ENCODE measurements at places on chromosomes 3 and 15.

DNA sequence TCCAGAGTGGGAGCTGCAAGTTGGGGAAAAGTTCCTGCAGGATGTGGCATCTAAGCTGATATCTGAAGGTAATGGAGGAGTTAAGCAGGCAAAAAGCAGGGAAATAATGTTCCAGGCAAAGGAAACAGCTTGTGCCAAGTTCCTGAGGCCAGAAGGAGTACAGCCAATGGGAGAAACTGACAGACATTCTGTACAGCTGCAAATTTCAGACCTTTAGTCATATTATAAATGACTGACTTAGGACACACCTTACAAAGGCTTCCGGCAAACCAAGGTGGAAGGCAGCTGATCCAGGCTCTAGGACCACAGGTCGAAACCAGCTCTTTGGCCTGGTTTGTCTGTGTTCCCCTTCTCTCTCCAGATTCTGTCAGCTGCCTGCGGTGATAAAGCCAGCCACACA lies 9.3 kb downstream of the WWTR1 start:
- no peak for DNase-seq

DNA sequence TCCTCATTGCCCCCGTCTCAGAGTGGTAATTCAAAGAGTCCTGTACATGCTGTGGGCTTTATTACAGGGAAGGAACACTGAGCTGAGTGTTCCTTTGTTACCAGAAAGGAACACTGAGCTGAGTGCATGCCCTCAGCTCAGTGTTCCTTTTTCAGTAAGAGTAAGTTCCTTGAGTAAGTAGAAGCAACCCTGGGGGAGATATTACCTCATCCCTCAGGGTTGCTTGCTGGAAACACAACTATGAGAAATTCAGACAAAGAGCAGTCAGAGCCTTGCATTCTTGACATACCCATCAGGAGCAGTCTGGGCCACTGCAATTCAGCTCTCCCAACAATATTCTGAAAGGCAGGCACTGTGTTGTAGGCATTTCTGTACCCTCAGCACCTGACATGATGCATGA lies 17.0 kb downstream of the CHRM5 start:
- DNase-seq, result no peak

GRCh38 chr3:50278880-50279224 lies at the start of gene LSMEM2:
TSS of gene LSMEM2 (plus strand) at chr3:50279087. CDS start at chr3:50279114, 27 bp downstream.
- DNase-seq, result peak; percentile 18

- no peak for DNase-seq
Observed at GRCh38 chr3:188890572-188891270, 281.1 kb upstream of the TPRG1 start.

DNA sequence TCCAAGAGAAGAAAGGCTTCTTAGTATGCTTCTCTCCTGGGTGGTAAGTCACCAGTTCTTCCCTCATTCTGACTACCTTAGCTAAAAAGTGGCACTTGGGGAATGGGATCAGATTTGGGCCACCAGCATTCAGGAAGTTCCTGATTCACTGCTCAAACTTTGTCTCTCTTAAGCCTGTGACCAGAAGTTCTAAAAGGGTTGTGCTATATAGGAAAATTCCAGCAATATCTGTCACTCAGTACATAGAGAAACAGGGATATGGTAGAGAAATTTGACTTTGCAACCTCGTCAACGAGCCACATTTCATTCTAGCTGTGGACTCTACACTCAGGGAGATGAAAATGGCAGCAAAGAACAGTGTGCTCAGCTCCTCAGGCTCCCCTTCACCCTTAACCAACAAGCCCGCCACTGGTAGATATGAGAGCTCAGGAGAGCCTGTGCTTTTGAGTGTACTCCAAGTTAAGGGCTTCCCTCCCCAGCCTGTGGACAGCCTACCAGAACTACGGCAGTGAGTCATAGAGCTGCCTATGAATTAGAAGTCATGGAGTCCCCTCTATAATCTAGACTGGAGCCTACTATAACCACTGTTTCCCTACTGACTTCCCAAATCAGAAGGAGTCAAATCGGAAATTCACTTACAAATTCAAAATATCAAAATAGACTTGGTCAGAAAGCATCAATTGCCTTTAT lies 52.6 kb upstream of the MYO5C start:
- DNase-seq, result no peak

- DNase-seq, result no peak
Observed at GRCh38 chr3:112004187-112004586, 5.5 kb downstream of the TAGLN3 start.

DNA sequence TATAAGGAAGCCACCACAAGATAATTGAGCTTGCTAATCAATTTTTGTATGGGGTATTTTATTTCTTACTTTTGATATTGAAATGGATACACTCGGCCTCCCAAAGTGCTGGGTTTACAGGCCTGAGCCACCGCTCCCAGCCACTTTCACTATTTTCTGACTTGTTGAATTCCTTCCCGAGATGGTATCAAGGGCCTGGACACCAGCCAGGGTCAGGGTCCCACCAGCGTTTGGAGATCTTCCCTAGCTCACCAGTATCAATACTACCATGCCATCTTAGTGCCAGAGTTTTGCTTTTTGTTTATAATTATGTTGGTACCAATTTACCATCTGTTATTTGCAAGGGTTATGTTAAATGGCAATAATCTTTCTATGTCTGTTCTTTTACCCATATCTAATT lies 5.5 kb upstream of the SELENOT start:
- DNase-seq, result no peak

DNA sequence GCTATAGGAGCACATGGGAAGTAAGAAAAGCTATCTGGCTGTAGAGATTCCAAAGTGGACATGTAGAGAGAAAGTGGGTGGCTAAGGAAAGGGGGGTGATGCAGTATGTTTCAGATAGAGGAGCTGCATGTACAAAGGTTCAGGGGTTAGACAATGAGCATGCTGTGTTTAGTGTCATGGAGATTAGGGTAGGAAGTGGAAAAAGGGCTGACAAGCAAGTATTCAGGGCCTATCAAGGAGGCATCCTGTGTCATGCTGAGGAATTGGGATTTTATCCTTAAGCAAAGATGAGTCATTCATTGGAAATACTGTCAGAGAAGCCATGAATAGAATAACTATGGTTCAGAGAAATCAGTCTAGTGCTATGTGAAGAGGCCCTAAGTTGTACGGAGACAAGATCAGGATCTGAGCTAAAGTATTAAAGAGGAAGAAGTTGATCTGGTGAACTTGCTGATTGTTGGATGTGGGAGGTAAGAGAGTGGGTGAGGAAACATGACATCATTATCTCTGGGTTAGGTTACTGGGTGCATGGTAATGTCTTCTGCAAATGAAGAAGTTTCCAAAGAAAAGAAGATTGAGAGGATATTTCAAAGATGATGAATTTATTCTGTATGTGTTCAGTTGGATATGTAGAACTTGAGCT lies 176.7 kb upstream of the GOLIM4 start:
- DNase-seq, result no peak

DNA sequence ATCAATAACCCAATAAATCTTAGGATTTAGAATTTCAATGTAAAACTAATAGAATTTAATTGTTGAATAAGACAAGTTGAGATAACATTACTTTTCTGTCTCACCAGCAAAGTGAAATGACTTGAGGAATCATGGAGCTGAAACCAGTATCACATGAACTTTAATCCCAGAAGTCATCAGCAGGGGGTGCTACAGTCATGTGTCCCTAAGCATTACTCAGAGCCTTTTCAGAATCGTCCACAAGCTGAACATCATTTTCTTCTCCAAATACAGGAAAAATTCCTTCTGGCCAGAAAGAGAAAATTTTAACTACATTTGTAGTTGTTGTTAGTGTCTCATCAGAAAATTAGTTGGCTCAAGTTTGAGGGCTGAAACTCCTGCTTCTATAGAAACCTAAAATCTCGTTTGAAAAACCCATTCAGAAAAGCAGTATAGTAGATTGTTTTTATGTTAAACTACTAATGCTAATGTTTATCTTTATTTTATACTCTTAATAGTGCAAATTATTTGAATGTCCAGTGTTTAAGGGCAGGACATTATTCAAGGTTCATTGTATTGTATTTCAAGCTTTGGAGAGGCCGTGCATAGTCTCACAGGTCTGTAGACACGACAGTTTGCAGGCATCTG lies 384.1 kb downstream of the PLOD2 start:
- DNase-seq, result no peak

DNA sequence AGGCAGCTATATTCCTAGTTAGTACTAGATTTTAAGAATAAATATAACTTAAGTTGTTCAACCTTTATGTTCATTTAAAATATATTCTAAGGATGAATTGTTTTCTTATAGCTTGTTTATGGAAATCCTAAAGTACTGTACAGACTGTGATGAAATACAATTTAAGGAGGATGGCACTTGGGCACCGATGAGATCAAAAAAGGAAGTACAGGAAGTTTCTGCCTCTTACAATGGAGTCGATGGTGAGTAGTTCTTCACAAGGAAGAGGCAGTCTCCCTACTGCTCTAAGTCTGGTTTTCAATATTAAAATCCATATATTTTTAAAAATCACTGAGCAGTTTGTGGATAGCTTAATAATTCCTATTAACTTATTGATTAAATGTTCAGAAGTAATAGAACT lies 29.6 kb downstream of the CALML4 start:
- no peak for DNase-seq

- no peak for DNase-seq
Observed at GRCh38 chr15:86347245-86347644, 267.6 kb downstream of the AGBL1 start.

DNA sequence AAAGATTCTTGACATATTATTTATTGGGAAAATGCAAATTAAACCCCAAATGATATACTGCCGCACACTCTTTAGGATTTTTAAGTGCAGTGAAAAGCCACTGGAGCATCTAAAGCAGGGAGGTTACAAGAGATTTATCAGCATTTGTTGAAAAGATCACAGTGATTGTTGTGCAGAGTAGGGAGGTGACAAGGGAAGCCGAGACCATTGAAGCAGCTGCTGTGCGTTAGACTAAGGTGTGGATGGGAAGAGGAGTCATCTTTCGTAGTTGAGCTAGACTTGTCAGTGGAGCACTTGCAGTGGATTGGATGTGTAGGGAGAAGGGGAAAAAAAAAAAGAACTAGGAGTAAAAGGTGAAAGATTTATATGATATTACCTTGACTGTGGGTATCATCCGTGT lies 854.6 kb downstream of the NTRK3 start:
- DNase-seq, result no peak

DNA sequence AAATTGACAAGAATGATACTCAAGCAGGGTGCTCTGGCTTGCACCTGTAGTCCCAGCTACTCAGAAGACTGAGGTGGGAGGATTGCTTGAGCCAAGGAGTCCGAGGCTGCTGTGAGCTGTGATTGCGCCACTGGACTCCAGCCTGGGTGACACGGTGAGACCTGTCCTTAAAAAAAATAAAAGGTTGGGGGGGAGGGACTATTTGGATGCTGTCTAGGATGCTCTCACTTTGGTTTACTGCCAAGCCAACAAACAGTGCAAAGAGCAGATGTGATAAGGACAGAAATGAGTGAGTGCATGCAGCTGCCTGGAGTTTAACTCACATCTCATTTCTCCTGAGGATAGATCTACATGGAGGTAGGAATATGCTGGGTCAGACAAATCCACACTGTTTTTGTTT lies 130.0 kb downstream of the FRMD4B start:
- DNase-seq, result no peak

DNA sequence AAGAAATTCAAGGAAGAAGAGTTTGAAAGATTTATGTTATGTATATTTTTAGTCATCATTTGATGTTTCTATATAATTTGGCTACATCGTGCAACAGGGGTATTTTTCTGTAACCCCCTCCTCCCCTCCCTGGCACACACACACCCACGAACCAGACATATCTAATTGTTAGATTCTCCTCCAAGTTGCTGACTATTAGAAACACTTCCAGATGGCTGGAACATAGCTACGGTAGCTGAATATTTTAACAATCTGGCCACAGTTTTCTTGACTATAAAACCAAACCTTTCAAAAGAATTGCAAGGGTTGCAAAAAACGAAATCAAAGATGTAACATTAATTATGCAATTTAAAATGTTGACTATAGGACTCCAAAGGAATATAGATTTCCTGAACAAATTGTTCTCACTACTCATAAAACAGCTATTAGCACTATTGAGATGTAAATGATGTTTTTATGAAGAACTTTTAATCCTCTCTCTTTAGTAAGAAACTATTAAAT lies 154.4 kb downstream of the CHL1 start:
- no peak for DNase-seq

DNA sequence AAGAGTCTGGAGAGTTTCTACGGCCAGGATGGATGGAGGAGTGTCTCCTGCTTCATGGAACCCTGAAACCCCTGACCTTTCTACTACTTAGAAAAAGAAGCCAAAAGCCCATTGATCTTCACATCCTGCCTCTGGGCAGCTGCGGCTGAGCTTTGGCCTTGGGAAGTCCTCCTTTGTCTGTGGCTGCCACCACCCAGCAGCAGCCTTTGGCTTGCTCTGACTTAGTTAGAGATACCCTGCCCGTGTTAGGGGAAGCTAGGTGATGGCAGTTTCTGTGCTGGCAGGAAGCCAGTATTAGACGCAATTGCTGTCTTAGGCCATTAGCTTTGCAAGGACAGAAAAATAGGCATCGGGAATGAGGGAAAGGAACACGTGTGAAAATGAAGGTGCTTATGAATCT lies 18.8 kb downstream of the APH1B start:
- no peak for DNase-seq

- DNase-seq, result no peak
Observed at GRCh38 chr3:46830801-46831200, 32.4 kb downstream of the MYL3 start.

DNA sequence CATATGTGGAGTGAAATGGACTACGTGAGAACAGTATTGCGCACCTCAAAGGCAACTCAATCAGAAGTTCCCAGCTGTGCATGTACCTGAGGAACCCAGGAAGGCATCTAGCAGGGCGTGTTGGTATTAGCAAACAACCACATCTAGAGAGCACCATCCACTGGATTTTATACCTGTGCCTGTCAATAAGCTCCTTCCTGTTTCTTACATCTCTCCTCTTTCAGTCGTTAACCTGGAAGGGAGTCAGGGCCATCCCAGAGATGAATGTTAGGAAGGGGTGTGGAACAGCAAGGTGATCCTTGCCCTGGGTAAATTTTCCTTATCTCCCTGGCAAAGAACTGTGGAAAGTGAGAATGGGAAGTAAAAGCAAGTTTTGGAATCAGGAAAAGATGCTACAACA lies 29.6 kb upstream of the CHMP2B start:
- no peak for DNase-seq

DNA sequence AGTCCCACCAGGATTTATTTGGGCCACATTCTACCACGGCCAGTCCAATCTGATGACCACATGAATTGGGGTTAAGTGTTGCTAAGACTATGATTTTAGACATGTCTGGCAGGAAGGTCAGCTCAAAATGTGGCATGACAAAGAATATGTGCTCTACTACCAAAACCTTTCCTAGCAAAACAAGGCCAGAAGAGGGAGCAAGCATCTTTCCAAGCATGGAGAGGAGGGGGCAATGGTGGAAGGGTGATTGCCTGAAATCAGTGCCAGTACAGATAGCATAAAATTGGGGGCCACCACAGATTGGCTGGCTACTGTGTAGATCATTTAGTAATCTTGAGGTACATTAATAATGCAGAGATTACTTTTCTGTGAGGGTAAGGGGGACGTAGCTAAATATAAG lies 43.2 kb downstream of the TMEM39A start:
- DNase-seq, result no peak

DNA sequence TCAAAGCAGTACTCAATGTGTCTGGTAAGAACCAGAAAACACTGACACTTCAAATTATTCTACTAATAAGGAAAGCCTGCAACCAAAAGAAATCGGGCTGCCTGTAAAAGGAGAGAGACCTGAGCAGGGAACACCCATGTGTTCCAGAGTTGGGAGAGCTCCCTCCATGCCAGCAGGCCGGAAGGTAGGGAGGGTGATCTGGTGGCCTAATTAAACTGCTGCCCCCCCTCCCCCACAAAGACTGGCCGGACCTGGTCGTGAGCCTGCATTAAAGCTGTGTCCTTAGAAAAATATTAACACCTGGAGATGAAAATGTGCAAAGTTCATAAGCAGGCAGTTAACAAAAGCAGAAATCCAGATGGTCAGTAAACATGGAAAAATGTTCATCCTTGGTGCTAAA lies 170.6 kb upstream of the BHLHE40 start:
- no peak for DNase-seq
